Occipital lobe (tissue), 3 donors: ENCODE measurements at places on chromosomes 12 and 14. TPM values are rescaled to one million over a fixed set of nuclear protein-coding genes. Genes with fewer than 3 reads are reported as not detected.

DNA sequence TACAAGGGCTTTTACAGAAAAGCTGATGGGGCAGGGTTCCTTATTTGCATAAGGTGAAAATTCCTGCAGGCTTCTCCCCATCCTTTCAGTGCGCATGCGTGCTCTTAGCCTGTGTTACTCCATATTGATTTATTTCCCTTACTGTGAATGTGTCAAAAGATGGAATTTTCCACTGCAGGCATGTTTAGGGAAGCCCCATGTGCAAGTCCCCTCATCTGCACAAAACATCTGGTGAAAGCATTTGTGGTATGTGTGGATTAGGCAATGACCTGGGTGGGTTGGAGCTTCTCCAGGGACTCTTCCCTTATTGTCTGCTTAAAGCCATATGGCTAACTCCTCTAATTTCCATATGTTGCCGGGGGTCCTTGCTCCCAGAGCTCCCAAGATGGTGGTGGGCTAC is 912.7 kb upstream of the LRFN5 start:
- DNase-seq = no peak

DNA sequence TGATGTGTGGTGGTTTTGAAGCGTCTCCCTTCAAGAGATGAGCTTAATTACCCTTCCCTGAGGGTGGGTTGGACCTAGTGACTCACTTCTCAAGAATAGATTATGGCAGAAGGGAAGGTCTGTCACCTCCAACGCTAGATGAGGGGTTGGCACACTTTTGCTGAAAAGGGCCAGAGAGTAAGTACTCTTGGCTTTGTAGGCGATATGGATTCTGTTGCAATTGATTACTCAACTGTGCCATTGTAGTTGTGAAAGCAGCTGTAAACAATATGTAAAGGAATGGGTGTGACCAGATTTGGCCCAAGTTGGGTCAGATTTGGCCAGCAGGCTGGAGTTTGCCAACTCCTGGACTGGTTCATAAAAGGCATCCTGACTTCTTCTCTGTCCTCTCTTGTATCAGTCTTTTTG is 53.3 kb downstream of the SMIM41 start:
- no peak for DNase-seq

DNA sequence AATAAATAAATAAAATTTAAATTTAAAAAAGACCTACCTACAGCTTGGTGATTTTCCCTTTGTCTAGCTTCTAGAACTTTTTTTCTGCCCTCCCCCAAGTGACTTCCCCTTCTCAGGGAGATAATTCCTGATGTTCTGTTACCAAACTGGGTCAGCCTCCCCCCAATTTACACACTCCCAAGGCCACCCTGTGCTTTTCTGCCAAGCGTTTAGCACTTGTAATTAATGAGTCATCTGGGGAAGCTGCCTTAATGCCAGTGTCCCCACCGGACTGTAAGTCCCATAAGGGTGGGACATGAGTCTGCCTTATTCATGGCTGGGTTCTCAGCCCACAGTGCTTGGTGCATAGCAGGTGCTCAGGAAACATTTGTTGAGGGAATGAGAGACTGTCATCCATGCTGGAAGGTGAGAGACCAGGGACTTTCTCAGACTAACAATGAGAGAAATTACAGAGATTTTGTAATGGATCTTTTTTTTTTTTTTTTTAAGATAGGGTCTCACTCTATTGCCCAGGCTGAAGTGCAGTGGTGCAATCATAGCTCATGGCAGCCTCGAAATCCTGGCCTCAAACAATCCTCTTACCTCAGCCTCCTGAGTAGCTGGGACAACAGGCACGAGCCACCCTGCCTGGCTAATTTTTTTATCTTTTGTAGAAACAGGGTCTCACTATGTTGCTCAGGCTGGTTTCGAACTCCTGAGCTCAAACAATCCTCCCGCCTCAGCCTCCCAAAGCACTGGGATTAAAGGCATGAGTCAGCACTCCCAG is 106.8 kb downstream of the PHETA1 start:
- no peak for DNase-seq

DNA sequence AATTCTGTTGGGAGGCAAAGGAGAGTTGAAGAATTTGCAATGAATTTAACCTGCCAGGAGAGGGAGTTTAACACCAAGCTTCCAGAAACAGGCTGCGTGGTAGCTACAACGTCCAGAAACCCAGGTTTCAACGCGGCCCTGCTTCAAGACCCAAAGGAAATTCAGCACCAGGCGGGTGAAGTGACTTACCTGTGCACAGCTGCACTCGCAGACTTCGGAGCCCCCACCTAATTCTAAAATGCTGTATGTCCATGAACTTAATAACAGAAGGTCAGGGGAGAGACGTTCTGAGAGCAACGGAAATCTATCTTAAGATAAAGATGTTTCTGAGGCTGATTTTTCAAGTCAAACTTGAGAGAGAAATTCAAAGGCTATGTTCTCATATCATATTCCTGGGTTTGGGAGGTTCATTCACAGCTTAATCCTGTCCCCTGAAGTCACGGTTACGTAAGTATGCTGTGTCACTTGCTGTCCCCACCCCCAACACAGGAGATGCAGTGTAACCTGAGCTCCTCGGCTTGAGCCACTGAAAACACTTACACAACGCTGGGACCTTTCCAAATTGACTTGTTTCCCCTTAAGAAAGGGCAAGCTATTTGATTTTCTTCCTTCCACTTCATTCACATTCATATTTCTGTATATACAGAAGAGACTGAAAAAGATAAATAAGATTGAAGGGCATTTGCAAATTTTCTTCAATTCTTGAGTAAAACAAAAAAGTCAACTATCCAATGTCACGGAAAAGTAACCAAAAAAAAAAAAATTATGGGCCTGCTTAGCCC is 22.7 kb downstream of the CLIP1 start:
- DNase-seq = peak; percentile 13

Gene EPS8
- 110 TPM for total RNA-seq

Gene CDCA4
- 11.1 TPM for total RNA-seq

Gene TEX52
- total RNA-seq = not detected
